ENCODE measurements at places on chromosomes 1 and 21.
A peak's percentile ranks its signal among the peaks of the same experiment; 100 is the strongest.

DNA sequence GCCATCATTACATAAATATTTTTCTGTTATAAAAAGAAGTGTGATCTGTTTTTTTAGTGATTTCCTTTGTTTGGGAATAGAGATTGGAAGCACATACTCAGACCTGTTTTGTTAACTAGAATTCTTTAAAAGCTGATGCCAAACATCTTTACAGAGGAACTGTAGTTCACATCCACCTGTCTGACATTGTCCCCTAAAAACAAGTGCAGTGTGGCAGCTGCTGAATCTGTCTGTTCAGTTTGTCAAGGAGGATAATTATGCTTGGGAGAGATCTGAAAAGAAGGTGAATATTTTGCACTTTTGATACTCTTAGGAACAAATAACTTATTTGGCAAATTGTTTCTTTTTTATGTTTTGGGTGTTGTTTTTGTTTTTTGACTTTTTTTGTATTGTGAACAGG lies 13.6 kb downstream of the AGMAT start:
- DNase-seq = no peak

GRCh38 chr1:206083750-206084149 lies 30.8 kb downstream of the RHEX start:
- no peak for DNase-seq

- DNase-seq = no peak
Observed at GRCh38 chr1:87899746-87900145, 571.1 kb downstream of the LMO4 start.

- DNase-seq = no peak
Observed at GRCh38 chr1:43554444-43554992, 23.8 kb downstream of the PTPRF start.

DNA sequence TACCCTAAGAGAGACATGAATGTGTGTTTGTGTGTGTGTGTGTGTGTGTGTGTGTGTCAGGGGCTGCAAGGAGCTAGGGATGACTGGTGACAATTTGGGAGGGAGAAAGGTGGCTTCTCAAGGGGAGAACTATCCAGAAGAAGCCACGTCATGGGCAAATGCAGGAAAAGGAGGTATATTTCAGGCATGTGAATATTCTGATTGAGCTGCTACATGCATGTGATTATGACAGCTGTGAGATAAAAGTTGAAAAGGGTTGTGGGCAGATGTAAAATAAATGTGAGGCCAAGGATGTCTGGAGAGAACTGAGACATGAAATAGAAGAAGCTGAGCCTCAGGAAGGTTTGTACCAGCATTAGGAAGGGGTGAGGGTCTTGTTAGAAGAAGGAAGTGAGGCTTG lies 4.5 kb downstream of the CYP4A11 start:
- no peak for DNase-seq

DNA sequence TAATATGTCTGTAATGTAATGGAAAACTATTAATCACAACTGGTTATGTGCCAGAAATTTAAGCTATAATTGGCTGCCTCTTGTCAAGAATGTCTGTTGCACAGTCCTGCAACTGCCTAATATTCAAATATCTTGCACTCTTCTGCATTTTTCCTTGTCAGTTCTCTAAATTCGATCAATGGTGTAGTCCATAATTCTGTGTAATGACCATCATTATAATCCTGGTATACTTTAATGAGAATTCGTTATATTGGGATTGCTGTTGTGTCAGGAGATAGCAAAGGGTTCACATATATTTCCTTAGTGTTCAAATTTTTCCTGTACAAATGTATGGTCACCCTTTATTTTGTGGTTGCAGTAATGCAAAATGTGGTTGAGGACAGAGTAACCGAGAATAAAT lies 4.8 kb downstream of the NTNG1 start:
- DNase-seq = no peak

GRCh38 chr1:246497331-246497915 lies 9.7 kb downstream of the SMYD3 start:
- no peak for DNase-seq

- peak; percentile 7 for DNase-seq
Observed at GRCh38 chr1:153728305-153729066, 636 bp downstream of the INTS3 start.

GRCh38 chr1:200895443-200895789 lies 716 bp downstream of the INAVA start:
- no peak for DNase-seq

DNA sequence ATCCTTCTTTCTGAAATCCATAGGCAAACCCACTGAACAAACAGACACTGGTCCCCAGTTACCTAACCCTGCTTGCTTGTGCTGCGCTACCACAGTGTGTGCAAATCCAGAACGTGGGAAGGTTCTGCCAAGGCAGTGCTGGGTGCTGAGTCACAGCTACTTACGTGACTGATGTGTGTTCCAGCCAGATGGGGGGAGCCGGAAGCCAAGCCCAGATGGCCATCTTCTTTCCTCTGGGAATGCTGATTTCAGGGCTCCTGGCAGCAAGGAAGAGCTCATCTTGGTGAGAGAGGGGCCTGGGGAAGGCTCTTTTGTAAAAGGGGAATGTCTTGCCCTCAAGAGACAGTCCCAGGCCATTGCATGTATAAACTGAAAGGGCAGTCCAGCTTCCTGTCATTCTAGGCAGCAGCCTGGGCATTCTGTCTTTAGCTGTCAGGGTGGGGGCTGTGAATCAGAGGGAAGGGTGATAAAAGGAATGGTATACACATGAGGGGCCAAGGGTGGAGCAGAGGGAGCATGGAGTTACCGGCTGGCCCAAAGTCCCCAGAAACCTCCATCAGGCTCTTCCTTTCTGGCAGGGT lies 54.1 kb downstream of the CD46 start:
- DNase-seq = no peak

- DNase-seq = no peak
Observed at GRCh38 chr1:160811147-160811546, 15.2 kb downstream of the LY9 start.

- DNase-seq = no peak
Observed at GRCh38 chr1:233343262-233343661, 15.7 kb downstream of the MAP3K21 start.

DNA sequence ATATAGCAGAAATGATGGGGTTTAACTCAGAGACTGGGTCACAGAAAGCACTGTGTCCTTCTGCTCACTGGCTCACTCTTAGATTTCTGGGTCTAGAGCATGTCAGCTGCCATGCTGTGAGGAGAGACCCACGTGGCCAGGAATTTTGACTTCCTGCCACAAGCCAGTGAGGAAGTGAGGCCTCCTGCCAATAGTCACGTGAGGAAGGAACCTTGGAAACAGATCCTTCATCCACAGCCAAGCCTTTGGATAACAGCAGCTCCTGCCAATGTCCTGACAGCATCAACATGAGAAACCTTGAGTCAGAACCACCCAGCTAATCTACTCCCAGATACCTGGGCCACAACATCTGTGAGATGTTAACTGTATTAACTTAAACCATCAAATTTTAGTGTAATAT lies 114.5 kb upstream of the PLPPR5 start:
- DNase-seq = no peak

DNA sequence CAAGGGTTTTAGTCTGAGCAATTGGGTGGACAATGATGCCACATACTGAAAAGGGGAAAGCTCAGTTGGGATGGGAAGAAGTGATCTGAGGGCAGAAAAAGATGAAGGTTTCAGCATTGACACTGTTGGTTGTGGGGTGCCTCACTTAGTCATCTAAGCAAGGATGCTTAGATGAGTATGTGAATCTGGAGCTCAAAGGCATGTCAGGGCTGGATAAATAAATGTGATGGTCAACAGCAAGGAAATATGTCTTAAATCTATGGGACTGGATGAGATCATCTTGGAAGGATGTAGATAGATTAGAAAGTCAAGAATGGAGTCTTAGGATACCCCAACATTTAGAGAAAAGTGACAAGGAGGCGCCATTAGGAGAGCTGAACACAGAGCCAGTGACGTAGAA lies 114.6 kb downstream of the ZBTB18 start:
- DNase-seq = no peak

- DNase-seq = no peak
Observed at GRCh38 chr1:55808263-55808662, 593.1 kb upstream of the USP24 start.

DNA sequence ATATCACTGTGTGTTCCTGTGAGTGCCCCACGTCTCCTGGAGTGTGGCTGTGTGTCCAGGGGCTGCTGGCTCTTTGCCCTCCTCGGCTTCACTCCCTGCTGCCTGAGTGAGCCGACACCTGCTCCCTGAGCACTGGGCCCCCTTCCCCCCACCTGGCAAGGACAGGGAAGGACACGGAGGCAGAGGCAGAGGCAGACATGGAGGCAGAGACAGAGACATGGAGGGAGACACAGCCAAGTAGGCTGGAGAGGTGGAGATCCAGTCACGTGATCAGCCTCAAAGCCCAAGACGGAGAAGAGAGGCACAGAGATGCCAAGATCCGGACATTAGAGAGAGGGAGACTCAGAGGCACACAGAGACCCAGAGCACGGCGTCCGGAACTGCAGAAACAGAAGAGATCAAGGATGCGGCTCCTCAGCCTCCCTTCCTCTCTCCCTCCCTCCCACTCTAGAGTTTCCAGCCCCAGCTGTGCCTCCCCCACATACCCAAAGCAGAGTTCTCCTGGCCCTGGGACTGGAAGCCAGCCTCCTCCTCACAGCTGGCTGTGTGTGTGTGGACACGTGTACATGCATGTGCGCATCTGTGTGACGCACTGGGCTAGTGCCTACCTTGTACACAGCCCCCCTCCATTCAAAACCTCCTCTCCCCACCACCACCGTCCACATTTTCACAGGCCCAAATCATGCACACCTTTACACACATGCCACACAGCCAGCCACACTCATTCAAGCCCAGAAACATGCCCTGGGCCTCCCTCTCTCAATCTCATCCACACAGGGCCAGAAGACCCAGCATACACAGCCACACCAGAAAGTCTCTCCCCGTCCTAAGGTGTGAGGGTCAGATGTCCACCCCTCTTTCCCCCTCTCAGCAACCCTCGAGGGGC lies 39.1 kb upstream of the WASF2 start:
- no peak for DNase-seq

GRCh38 chr1:64122588-64122987 lies 80.8 kb upstream of the UBE2U start:
- no peak for DNase-seq

GRCh38 chr21:26047279-26047967 lies 123.1 kb downstream of the APP start:
- DNase-seq = no peak

GRCh38 chr1:89719502-89720306 lies 86.8 kb downstream of the LRRC8C start:
- no peak for DNase-seq

DNA sequence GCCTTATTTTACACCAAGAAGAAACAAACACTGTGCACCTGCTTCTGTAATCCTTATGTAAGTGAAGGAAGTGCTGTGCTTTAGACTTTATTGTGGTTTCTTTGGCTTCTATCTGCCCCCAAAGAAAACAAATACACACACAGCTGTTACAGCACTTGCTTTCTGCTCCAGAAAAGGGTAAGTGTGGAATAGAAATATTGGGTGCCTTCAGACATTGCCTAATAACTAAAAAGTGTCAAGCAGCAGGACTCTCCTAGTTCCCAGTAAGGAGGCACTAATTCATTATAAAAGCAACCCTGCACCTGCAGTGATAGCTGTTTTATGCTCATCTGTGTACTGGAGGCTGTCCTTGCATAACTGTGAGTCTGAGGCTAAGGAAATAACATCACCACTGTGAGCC lies 23.4 kb upstream of the PRRX1 start:
- no peak for DNase-seq

- DNase-seq = no peak
Observed at GRCh38 chr1:110091381-110091780, 20.9 kb upstream of the UBL4B start.

DNA sequence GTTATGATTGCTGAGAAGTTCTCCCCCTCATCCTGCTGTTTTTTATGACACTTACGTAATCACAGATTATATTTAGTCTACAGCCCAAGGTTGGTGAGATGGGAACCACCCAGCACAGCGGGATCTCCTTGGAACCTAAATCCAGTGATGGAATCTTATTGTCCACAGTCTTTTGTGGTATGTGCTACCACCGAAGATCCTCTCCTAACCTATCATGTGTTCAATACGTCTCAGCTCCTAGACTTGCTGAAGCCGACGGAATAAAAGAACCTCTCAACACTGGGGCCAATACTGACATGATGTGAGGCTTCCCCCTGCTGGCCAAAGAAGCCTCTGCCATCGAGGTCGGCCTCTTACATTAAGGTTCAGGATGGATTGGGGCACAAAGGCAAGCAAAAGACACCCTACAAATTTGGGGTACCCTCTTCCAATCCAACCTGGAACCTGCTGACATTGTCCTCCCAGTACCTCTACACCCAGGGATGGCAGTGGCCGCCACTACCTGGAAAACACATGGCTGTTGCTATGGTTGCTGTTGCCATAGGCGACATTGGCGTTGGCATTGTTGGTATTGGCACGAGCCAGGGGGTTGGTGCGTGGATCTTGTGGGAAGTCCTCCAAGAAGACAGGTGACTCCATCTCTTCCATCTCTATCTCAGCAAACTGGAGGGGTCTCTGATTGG lies 19.4 kb upstream of the KIF21B start:
- peak; percentile 44 for DNase-seq

- no peak for DNase-seq
Observed at GRCh38 chr1:59755069-59755685, 59.6 kb upstream of the HOOK1 start.

DNA sequence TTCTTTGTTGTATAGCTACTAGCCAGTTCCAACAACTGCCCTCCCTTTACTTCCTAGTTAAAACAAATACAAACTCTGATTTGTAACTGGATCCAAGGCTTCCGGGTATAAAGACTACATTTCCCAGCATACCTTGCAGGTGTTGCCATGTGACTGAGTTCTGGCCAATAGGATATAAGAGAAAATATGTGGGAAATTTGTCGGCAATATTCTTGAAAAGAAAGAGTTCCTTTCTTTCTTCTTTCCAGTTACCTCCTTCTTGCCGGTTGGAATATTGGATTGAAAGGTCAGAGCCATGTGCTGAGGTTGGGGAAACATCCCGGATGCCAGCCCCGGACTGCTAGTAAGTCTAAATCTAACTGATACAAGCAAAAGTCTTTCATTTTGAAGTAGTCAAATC lies 23.0 kb upstream of the ZBTB40 start:
- DNase-seq = no peak

- DNase-seq = peak; percentile 38
Observed at GRCh38 chr1:18913065-18913835, 10.9 kb upstream of the ALDH4A1 start.

DNA sequence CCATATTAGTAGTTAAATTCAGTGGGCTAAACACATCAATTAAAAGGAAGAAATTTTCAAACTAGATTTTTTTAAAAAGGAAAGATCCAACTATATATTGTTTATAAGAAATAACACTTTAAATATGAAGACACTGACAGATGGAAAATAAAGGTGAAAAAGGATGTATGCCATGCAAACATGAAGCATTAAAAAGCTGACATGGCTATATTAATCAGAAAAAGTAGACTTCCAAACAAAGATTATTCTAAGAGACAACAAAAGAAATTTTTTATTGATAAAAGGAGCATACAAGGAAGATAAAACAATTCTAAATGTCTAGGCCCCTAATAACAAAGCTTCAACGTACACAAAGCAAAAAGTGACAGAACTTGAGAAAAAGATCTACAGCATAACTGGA lies 92.2 kb downstream of the ATF6 start:
- DNase-seq = no peak

DNA sequence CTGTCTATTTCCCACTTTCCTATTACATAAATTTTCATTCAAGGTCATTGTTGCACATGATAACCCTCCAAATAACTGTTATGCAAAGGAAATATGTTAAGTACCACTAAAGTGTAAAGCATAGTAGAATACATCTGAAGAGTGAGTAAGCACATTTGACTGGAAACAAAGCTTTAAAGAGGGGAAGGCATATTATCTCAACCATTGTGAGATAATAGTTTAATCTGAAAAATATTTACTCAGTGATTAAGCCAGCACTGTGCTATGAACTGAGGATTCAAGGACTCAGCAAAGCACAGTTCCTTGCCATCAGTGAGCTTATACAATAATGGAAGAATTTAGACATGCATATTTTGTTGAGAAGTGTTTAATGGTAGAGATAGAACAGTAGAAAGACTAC lies 127.4 kb downstream of the HMCN1 start:
- DNase-seq = no peak
